ENCODE measurements at places on chromosomes 5 and 9.

DNA sequence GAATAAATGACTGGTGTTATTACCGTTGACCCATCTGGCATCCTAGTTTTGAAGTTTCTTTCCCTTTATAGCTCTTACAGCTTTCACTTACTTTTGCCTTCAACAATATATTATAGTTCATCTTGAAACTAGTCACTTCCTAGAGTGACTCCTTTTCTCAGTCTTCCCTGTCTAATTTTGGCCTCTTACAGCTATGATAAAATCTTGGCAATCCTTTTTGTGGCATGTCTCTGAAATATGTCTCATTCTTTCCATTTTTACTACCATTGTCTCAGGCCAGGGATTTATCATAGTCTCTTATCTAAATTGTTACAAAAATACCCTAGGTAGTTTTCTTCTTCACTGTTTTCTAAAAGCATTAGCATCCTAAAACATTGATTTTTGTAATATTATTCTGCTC, 621.3 kb upstream of the ZNF608 start:
- no peak for DNase-seq

DNA sequence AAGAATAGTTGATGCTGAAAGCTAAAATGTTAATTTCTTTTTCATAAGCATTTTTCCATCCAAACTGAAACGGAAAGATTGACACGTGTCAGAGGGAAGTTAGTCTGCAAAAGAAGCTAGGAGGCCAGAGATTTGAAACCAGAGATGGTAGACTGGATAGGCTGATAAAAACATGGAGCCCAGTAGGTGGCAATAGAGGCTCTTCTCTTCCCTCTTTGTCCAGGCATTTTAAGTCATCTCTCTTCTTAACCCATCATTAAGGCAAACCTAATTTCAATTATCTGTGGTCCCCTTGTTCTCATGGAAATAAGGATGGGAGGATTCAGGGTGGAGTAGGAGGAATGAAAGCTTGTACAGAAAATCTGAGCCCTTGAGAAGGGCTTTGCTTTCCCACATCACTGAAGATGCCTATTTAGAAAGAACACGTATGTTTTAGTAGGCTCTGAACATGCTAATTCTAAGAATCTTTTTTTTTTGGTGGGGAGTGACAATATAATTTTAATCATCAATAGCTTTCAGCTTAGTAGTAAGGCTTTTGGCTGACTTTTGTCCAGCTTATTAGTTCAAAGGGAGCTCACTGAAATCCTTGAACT, 66.6 kb downstream of the ZNF474 start:
- no peak for DNase-seq

- no peak for DNase-seq
Observed at GRCh38 chr5:129768735-129769134, 20.8 kb downstream of the MINAR2 start.

DNA sequence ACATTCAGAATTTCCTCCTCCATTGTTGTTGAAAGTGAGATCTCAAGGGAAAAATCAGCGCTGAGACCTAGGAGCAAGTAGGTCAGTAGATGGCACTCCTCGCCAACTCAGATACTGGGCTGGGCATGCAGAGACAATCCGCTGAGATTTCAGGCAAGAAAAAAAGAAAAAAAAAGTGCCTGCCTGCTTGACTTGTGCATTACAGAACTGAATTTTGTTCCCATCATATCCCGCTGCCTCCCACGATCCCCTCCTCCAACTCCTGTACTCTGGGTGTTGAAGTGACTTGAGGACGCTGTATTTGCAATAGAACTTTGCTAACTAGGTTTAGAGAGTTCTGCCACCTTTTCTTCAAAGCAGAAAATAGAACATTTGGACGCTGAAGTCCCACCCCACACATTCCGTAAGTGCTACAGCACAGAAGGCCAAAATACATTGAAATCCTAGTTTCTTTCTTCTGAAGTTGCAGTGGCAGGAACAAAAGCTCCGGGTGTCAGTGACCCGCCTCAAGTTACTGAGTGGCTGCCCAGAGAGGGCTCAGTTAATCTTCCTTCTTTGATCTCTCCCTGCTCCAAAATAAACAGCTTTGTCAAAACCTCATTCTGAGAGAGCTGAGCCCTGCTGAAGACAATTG, 265.8 kb downstream of the MLLT3 start:
- peak; percentile 54 for DNase-seq

GRCh38 chr5:62144401-62145022, 161.5 kb upstream of the KIF2A start:
- DNase-seq = no peak

DNA sequence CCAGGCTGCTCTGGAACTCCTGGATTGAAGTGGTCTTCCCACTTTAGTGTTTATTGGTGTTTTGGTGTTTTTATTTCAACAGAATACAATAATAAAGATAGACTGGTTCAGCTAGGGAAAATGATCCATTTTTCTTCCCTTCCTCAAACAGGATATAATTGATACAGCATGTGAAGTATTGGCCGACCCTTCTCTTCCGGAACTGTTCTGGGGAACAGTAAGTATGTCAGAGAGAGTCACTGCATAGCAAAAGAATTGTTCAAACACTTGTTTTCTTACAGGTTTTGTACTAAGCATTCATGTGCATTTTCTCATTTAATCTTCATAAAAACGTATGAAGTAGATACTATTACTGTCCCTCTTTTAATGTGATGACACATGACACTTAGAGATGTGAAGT, 31.6 kb downstream of the NUP188 start:
- DNase-seq = no peak

DNA sequence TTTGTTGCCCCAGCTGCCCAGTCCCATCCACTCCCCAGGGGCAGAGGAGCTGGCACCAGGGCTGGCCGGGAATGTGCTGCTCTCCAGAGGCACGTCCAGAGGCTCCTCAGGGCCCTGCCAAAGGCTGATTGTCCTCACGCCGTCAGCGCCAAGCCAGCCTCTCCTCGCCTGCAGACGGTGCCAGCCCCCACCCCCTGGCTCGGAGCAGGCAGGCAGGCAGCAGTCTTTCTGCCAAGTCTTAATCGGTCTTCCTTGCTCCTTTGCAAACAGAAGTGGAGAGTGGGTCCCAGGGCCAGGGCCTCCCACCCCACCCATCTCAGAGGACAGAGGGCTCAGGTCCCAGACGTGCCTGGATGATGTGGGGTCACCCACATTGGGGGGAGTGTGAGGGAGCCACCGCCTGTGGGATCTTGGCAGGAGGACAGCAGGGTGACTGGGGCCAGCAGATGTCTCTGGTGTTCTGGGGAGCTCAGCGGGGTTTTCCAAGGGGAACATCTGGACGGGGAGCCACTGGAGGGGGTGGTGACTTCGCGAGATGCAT, 36.3 kb downstream of the FAM163B start:
- no peak for DNase-seq

DNA sequence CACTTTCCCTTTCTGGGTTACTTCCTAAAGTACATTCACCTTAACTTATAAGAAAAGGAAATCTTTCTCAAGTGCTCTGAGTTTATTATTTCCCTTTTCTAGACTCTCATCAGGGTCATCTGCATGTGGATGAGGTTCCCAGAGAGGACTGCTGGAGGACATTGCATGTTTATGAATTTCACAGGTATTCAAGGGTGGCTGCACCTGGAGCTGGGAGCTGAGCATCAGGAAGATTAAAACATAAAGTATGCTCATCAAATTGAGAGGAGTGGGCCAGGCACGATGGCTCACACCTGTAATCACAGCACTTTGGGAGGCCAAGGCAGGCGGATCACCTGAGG, 34.7 kb upstream of the PLIN2 start:
- no peak for DNase-seq

DNA sequence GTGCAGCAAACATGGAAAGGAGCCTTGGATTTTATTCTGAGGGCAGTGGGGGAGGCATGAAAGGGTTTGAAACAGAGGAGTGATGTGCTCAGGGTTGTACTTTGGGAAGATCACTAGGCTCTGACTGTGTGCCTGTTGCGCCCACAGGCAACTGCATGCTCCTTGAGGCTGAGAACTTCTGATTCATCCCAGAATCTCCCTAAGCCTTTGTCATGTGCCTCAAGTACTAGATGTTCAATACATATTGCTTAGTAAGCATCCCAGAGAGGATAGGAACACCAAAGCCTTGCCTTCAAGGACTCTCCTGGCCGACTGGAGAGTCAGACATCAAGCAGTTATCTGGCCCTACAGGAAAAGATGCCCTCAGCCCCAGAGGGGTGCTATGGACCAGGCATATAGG, 54.1 kb downstream of the ARHGEF37 start:
- no peak for DNase-seq

- DNase-seq = no peak
Observed at GRCh38 chr5:66436721-66437120, 159.5 kb upstream of the MAST4 start.

- DNase-seq = no peak
Observed at GRCh38 chr9:121550041-121550440, 50.4 kb upstream of the GGTA1 start.

All from GM10248 (cell line).